ENCODE measurements at places on chromosomes 2 and 18. TPM values are rescaled to one million over a fixed set of nuclear protein-coding genes. Genes with fewer than 3 reads are reported as not detected.

The CTAGE1 gene
- not detected for total RNA-seq

The PLCD4 gene
- total RNA-seq, result 0.40 TPM

The UBE2F gene
- total RNA-seq, result 125 TPM

The SERPINB13 gene
- not detected for total RNA-seq

The GAD1 gene
- 2.5 TPM for total RNA-seq

The NPPC gene
- total RNA-seq, result not detected

The LYPD1 gene
- not detected for total RNA-seq

The CFAP65 gene
- total RNA-seq, result not detected

The COL4A4 gene
- total RNA-seq, result 0.25 TPM

DNA sequence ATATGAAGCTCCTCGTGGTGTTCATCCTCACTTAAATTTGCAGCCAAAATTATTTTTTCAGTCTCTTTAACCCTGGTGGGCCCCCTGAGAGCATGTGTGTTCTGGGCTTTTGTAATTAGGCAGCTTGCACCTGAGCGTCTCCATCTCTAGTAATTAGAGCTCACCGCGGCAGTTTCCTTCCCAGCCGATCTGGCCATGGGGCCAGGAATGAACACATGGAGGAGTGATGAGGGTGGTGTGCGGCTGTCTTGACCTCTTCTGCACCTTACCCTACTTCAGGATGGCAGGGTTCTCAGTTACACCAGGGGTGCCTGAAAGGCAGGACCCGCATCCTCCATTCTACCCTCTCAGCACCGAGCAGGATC, 98.5 kb downstream of the AFF3 start:
- no peak for DNase-seq

- DNase-seq, result no peak
These were observed 35.5 kb upstream of the CYTIP start for GRCh38 chr2:157479081-157480027.

DNA sequence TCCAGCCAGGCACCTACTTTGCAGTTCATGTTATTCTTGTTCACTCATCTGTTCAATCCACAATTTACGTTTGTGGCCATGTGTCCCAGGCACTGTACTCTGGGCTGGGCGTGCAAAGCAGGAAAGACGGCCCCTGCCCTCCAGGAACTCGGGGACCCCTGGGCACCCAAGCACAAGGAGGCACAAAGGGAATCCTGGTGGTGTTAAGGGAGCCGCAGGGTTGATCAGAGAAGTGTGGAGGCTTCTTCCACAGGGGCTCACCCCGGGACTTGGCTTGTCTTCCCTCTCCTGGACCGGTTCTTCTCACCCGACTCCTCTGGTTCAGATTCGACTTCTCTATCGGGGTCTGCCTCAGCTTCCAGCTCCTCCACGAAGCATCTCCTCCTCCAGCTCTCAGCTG, 230.5 kb downstream of the BCL2 start:
- no peak for DNase-seq

DNA sequence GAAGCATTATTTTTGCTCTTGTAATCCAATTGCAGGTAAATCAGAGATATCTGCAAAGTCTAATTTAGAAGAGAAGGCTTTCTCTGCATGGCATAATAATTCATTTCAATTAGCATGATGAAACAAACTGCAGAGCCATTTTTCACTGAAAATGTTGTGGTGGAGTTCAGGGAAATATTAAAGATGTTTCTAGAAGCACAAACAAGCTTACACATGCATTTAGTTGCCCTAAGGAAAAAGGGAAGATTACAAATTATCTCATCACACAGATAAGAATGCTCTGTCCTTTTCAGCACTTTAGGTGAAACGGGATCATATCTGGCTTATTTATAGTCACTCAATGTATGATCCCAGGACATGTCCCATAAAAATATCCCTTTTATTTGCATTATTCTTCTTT, 252.1 kb upstream of the TANK start:
- DNase-seq, result no peak

DNA sequence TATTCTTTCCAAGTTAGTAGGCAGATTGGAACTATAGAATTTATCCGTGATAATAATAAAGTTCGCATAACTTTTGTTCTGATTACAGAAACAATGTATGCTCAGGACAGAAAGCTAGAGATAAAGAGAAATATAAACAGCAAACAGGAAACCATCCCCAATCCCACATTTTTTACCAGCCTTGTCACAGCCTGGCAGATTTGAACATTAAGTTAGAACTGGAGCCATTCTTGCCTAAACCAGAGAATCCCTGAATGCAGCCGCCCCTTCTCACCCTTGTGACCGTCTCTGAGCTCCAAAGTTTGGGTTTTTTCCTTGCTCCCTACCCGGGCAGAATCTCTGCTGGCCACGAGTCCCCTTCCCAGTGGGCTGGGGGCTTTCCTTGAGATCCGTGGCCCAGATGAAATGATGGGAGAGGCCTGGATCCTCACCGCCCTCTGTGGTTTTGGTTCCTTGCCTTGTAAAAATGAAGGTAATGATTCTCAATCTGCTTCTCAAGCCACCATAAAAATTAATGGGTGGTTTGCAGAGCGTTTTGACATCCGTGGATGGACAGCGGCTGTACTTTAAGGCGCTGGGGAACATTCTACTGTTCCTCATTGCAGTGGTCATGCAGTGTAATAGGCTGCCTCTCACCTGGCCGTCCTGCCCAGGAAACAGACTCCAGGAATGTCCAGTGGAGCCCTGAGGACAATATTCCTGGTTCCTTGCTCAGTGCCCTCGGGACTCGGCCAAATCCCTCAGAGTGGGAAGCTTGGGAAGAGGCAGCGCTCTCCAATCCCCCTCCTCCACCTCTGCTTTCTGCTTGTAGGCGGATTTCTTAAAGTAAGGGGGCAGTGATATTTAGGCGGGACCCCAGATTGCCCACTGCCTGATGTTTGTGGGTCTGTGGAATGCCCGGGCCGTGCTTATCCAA, 1.6 kb downstream of the SH3BP4 start:
- peak; percentile 38 for DNase-seq

- no peak for DNase-seq
These were observed 212.3 kb downstream of the HDAC4 start for GRCh38 chr2:239188536-239188935.

DNA sequence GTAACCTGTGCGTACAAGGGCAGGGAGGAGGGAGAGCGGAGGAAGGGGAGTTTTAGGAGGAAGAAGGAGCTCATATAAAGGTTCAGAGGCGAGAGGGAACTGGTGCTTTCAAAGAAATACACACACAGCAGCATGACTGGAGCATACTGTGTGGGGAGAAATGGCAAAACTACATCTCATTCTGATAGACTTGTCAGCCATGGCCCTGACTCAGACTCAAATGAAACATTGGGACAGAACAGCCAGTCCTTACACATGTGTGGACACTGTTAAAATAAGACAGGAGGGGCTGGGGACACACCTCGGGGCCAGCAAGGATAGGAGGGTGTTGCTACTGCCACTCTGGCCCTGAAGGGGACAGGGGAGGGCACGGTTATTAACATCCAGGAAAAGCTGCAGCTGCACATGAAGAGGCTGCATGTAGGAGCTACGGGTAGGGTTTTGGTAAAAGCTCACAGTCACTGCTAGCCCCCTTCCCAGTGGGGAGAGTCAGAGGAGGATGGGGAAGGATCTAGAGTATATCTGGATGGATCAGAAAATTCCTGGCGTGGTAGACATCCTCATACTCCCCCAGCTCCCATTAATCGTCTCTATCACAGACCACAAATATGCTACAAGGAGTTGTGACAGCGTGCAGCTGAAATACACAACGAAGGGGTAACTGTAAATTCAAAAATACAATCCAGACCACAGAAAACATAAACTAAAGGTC, 110.5 kb downstream of the GATA6 start:
- DNase-seq, result no peak

GRCh38 chr2:37631292-37631691, 40.1 kb downstream of the CDC42EP3 start:
- no peak for DNase-seq

GRCh38 chr2:38375696-38376345, 1.3 kb downstream of the ATL2 start:
- DNase-seq, result peak; percentile 6

DNA sequence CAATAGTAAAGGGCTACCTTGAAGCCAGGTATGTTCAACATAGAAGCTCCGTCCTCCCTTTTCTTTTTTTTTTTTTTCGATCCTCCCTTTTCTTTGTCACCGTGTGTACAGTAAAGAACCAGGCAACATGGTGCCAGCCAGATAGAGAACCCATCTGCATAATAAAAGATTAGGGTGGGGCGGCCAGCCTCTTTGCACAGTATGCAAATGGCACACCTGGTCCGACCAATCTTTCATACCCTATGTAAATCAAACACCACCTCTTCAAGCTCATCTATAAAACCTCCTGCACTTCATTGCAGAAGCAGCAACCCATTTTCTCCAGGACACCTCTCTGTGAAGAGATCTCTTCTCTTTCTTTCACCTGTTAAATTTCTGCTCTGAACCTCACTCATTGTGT, 7.3 kb upstream of the WDR33 start:
- DNase-seq, result no peak

- no peak for DNase-seq
These were observed 682.9 kb downstream of the KCNJ3 start for GRCh38 chr2:155381436-155381835.

- DNase-seq, result no peak
These were observed 7.5 kb upstream of the ZNF516 start for GRCh38 chr18:76502551-76502950.

GRCh38 chr18:47983946-47984345, 53.5 kb upstream of the SMAD2 start:
- DNase-seq, result no peak

DNA sequence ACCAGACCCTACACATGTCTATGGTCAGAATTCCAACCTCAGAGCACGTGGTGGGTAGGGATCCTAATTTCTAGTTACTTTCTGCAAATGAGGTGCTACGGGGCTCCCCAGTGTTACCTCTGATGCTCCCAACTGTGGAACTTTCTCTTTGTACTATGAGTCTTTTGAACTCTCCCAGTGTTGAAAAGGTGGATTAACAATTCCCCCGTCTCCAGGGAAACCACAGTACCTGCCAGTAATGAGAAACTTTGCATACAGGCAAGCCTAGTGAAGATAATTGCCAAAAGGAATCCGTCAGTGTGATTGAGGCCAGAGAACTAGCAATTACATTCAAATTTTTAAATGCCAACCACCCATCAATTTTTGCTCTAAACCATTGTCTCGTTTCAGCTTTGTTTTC, 129.0 kb upstream of the FOSL2 start:
- DNase-seq, result no peak

DNA sequence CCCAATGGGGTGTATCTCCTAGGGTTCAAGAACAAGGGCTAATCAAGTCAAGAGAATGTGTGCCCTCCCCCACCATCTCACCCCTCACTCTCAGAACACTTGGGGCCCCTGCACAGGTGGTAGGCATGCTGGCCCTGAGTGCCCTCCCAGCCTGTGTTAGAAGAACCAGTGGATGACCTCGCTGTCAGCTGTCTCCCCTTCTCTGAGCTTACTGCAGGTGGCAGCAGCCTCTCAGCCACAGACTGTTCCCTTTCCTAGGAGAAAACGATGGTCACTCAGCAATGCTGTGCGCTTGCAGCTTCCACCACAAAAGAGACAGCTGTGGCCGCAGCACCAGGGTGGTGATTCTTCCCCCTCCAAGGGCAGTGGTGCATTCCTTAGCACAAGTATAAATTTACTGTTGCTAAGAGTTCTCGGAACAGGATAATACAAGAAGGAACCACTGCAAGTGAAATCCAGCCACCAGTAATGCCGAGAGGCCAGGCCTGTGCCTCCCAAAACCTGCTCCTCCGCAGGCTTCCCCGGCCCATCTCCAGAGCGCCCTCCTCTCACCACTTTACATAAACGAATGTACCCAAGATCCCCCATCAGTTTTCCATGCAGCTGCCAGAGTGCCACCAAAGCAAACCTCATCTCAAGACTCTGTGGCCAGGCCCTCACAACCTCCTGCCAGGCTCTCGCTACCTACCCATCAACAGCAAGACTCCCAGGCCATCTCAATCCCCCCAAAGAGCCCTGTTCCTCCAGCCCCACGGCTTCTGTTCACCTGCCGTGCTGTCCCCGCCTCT, 935 bp upstream of the RAMP1 start:
- DNase-seq, result peak; percentile 84

GRCh38 chr2:11239666-11240462, 84.6 kb downstream of the SLC66A3 start:
- peak; percentile 20 for DNase-seq

GRCh38 chr2:98157557-98157956, 70.6 kb downstream of the VWA3B start:
- no peak for DNase-seq

DNA sequence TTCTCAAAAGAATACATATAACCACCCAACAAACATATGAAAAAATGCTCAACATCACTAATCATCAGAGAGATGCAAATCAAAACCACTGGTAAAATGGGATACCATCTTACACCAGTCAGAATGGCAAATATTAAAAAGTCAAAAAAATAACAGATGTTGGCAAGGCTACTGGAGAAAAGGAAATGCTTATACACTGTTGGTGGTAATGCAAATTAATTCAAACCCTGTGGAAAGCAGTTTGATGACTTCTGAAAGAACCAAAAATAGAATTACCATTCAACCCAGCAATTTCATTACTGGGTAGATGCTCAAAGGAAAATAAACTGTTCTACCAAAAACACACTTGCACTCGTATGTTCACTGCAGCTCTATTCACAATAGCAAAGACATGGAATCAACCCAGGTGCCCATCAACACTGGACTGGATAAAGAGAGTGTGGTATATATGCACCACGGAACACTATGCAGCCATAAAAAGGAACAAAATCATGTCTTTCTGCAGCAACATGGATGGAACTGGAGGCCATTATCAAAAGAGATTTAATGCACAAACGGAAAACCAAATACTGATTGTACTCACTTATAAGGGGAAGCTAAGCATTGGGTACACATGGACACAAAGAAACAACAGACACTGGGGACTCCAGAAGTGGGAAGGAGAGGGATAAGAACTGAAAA, 38.8 kb downstream of the NCKAP1 start:
- DNase-seq, result no peak

DNA sequence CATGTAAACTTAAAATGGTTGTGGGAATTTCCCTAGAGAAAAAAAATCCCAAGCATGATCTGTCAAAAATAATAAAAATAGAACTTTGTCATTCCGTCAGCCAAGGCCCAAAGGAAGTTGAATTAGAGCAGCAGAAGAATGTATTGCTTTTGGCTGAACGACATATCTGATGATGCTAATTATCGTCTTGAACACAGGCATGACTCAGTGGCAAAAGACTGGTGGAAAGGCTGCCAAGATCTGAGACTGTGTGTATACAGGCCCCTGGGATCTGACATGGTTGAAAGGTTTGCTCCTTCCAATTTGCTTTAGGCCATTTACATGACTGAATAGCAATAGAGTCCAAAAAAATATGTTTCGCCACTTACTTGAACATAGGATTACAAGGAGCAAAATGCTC, 1057.1 kb upstream of the CRIM1 start:
- peak; percentile 72 for DNase-seq

- DNase-seq, result no peak
These were observed 30.1 kb downstream of the C1D start for GRCh38 chr2:68032702-68033101.

GRCh38 chr2:8324164-8324856, 357.5 kb upstream of the ID2 start:
- no peak for DNase-seq
